Ammon's horn (tissue), 1 donor: ENCODE measurements at places on chromosomes 7 and 10.

GRCh38 chr10:122590153-122590552 is 29.6 kb downstream of the DMBT1 start:
- DNase-seq = no peak

GRCh38 chr10:3206511-3207157 is 34.1 kb upstream of the PITRM1 start:
- no peak for DNase-seq

DNA sequence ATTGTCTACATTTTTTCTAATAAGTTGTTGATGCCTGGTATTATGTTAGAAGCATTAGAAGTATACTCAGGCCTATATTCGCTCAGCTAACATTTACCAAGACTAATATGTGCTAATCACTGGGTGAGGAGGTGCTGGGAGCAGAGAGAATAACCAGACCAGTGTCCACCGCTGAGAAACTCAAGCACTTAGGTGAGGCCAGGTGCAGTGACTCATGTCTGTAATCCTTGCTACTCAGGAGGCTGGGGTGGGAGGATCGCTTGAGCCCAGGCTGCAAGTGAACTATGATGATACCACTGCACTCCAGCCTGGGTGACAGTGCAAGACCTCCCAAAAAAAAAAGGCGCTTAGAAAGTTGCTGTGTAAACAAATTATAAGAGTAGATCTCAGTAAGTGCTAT is 182.2 kb upstream of the AOAH start:
- no peak for DNase-seq

DNA sequence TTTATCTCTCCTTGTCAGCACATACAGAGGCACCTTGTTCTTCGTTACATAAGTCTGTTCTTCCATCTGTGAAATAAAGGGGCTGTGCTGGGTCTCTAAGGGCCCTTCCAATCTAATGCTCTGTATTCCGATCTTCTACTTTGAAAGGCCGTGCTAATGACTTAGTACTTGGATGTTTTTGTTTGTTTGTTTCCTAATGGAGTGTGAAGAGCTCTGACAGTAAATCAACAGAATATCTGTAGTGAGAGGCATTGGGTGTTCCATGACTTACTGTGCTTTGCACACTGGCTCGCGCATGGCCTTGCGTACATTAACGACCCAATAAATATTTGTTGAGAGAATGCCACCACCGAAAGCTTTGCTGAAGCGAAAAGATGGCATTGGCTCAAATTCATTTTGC is 162.1 kb downstream of the CHN2 start:
- DNase-seq = no peak

DNA sequence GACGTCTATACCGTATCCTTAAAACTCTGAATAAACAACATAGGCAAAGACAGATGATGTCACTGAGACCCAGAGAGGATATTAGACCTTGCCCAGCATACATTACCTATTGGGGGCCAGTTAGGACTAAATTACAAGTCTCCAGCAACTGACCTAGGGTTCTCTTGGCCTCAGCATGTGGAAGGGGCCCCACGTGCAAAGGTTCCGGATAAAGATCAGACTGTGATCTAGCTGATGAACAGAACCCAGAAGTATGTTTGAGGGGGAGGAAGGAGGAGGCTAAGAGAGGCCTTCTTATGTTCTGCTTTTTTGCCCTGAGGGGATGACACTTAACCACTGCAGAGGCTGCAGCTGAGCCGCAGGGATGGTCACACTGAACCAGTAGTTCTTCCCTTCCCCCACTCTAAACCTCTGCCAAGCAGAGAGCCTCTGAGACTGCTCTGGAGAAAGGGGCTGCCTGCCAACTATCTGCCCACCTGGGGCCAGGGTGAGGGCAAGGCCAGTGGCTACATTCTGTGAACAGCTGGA is 24.0 kb upstream of the KMT2C start:
- DNase-seq = peak; percentile 60

DNA sequence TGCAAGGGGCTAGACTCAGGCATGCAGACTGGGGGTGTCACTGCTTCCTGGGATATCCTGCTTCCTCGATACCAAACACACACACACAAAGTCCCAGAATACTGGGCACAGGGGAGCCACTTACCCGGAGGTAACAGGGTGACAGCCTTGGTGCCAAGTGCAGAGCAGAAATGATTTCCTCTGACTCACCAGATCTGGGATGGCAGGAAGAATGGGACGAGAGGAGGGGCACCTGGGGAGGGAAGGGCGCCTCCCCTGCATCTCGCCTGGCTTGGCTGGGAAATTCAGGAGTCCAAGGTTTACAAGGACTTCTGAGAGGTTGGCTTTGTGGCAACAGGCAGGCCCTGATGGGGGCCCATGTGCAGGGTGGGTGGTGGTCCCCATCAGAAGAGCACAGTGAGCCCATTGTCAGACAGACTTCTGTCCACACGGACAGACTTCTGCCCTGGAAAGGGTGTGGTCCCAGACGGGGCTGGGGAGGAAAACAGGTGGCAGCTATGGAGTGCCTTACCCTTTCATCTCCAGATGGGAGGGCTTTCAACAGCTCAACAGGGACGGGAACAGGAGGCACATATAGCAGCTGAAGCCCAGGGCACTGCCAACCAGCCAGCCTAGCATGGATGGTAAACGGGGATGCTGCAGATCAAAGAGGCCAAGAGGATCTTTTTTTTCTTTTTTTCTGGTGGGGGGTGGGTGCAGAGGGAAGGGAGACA is 9.7 kb upstream of the CCL24 start:
- DNase-seq = no peak

DNA sequence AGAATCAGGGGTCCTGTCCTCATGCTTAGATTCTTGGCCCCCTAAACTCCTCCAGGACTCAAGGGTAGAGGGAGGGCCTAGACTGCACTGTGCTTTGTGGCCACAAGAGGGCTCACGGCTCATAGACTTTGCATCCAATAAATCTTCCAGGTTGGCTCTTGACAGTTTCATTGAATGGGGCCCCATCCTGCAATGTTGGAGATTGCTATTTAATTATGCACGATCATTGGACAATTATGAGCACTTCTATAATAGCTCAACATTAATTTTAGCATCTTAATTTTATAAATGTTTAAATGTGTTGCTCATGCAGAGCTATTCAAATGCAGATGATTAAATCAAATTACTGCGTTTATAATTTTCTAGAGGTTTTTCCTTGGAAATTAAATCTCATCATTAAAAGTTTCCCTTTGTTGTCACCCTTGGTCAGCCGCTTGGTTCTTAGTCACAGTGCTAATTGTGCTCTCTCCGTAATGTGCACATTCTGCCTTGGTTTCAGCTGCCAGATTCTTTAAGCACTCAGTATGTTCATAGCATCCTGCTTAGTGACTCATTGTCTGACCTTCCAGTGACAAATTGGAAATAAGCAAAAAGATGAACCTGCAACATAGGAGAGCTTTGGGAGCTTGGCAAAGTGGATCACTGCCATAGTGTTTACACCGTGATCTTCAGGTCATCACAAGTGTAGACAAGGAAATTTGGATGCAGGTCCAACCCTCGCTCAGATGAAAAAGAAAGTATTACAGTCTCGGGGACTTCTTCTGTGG is 33.4 kb upstream of the PLPP4 start:
- DNase-seq = peak; percentile 74

DNA sequence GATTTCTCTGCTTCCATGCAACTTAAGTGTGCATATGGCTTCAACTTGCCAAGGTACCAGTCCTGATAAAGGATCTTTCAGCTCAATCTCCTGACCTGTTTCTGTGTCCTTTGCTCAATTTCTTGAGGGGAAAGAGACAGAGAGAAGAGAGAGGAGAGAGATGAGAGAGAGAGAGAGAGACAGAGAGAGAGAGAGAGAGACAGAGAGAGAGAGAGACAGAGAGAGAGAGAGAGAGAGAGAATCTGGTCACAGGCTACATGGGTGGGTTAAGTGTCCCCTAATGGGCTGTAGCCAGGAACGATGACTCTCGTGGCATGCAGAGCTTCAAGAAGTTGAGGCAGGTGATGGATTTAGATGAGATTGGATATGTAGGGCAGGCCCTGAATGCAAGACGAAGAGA is 335.2 kb upstream of the PRKCQ start:
- no peak for DNase-seq

DNA sequence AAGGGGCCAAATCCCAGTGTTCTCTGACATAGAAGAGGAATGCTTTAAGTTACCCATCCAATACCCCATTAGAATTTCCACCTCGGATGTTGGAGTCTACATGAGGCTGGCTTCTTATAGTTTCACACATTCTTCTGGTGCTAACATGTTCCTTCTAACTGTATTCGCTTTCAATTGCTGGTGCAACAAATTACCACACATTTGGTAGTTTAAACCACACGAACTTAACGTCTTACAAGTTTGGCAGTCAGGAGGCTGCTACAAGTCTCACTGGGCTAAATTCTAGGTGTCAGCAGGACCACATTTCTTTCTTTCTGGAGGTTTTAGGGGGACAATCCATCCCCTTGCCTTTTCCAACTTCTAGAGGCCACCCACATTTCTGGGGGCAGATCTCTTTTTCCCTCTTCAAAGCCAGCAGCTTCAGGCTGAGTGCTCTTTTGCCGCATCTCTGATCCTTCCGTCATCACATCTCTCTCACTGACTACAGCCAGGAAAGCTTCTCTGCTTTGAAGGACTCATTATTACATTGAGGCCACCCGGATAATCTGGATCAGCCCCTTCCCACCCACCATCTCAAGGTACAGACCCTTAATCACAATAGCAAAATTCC is 5.1 kb upstream of the MACC1 start:
- DNase-seq = no peak

GRCh38 chr10:14382022-14382421 is 51.3 kb upstream of the FRMD4A start:
- DNase-seq = no peak
